ENCODE measurements at places on chromosomes 3 and 15.

DNA sequence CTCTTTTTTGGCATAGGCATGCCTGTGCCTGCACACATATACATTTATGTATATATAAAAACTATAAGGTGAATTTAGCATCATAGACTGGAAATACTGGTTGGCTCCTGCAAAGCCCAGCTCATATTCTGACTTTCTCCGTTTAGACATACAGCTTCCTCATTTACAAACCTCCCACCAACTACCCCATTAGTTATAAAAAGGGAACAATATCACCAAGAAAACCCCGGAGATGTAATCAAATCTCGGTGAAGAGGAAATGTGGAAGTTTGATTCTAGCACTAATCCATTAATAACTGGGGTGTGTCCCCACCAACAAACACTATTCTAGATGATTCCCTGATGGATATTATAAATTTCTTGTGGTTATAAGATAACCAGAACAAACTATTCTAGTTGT lies 517.7 kb upstream of the TBL1XR1 start:
- no peak for DNase-seq

DNA sequence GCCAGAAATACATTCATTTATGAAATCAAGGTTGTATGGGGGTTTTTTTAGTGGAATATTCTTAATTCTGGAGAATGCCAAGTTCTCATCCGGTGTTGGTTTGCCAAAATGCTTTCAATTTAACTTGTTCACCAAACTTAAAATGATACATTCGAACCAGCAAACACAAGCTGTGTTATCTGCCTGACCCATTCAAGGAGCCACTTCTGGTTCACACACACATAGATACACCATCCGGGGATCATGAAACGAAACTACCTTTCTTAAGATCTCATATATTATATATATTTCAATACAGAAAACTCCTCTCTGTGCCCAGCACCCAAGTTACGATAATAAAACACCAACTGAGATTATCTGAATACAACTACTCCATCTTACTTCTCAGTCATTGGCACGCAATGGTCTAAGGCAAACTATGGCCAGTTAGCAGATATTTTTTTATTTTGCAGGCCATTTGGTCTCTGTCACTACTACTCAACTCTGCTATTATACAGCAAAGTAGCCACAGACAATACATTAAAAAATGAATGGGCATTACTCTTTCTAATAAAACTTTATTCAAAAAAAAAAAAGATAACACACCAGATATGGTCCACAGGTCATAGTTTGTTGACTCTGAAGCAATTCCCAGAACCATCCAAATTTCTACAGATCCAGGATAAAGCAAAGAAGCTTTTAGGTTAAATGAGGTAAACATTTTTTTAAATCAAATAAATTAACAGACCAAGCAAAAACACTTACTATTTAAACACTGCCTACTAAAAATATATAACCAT lies 89.6 kb downstream of the TBL1XR1 start:
- no peak for DNase-seq

GRCh38 chr15:70054366-70054765 lies 43.4 kb downstream of the TLE3 start:
- no peak for DNase-seq

DNA sequence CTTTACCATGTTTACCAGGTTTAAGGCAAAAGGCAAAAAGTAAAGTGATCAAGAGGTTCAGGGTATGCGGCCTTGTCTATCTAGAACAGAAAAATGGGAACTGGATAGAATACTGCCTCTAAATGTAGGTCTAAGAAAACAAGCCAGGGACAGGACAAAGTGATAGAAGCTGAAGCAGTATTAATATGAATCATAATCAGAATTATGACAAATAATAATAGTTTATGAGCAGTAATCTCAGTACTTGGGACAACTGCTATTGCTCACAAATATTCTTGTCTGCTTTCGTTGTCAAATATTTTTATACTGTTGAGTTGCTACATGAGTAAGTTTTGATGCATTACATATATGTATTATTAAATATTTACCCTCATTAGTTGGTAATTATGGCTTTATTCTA lies 356.9 kb upstream of the RBMS3 start:
- DNase-seq: no peak

GRCh38 chr3:123757281-123757940 lies 126.7 kb downstream of the MYLK start:
- DNase-seq: no peak

GRCh38 chr3:50575372-50575771 lies 6.0 kb downstream of the HEMK1 start:
- DNase-seq: no peak

DNA sequence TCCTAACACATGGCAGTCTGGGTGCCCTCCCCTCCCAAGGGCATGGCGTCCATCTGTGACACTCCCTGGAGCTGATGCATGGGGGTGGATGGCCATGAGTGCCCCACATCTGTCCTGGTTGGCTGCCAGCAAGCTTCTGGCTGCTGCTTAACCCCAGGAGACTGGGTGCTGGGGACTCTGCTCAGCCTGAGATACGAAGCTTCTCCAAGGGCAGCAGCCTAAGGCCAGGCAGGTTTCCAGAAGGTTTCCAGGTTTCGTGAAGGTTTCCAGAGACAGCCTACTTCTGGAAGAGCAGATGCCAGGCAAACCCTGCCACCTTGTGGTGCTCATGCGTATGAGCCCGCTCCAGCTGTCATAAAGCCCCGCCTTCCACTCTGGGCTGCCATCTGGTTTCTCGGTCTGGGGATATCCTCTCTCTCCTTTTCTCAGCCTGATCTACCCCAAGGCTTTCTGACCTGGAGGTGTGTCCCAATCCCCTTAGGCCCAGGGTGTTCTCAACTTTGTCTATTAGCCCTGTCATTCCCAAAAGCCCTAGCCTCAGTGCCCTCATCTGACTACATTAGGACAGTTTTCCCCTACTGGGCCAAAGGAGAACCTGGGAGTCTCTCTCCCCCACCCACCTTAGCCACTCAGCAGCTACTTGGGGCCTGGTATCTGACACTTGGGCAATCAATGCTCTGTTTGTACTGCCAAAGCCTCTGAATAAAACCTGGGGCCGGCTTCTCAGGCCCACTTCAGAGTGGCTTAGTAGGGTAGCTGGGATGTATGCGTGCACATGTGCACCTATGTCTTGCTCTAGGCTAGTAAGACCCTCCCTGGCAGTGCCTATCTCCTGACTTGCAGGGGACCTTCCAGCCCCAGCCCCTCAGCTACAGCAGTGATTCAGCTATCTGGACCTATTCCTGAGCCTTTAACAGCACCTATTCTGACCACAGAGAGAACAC lies 12.0 kb downstream of the MRPL46 start:
- DNase-seq: peak; percentile 28

GRCh38 chr3:50347187-50347813 lies 1.8 kb upstream of the ZMYND10 start:
- DNase-seq: peak; percentile 78

DNA sequence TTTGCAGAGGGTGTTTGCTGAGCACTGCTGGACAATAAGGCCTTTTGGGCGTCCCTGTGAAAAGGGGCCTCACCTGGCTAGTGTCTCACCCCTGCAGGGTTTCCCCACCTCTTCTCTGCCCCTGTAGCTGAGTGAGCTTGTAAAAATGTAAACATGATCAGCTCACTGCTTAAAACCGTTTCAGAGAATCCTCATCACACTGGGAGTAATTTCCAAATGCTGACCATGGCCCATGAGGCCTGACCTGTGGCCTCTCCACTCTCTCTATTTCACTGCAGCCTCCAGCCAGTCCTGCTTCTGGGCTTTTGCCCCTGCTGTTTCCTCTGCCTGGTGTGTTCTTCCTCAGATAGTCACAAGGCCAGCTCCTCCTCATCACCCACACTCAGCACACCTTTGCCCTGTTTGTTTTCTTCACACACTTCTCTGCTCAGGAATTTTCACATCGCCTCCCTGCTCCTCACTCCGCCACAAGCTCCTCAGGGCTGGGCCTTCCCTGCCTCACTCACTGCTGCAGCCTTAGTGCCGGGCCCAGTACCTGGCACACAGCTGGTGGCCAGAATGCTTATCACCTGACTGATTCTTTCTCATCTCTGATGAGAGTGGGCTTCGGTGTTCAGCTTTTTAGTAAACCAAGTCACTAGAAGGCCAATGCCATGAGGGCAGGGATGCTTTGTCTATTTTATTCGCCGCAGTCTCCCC lies 79.3 kb upstream of the SEC13 start:
- DNase-seq: no peak

GRCh38 chr3:174973465-174973864 lies 114.3 kb downstream of the NAALADL2 start:
- DNase-seq: no peak

DNA sequence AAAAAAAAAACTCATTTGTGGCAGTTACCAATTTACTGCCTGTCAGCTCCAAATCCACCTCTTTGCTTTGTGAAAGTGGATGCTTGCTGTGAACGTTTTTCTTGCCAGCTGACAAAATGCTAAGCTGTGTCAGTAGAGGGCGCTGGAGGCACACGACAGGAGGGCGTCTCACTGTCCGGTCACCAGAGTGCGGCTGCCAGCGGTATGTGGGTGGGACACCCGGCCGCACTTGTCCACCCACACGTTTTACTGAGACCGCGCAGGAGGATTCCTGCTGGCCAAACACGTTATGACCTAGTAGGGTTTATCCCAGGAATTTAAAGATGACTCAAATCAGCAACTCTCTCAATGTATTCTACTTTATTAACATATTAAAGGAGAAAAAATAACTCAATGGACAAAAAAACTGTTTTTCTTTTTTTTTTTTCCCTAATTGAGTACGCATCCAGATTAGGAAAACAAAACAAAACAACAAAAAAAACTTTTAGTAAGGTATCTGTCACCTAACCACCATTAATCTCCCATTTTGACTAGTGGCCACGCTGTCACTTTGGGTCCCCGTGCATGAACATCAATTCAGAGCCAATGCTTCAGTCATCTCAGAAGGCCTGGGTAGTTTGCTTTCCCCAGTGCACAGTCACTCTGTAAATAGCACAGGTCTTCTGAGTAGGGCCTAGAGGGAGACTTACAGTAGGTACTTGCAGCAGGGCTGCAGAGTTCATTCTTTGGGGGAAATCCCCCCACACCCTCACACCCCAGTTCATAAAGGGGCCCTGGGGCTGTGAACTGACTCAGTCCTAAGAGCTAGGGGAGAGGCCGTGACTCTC lies 43.8 kb upstream of the RPL35A start:
- DNase-seq: peak; percentile 83

GRCh38 chr3:101069901-101070798 lies 76.9 kb upstream of the ABI3BP start:
- DNase-seq: peak; percentile 73

GRCh38 chr3:184332370-184333090 lies 4.9 kb upstream of the FAM131A start:
- no peak for DNase-seq

- peak; percentile 69 for DNase-seq
Measured at GRCh38 chr3:190585805-190586630, 72.1 kb downstream of the IL1RAP start.

GRCh38 chr3:106083207-106083606 lies 214.4 kb upstream of the CBLB start:
- no peak for DNase-seq

- no peak for DNase-seq
Measured at GRCh38 chr3:76643623-76644304, 396.1 kb upstream of the ROBO2 start.

DNA sequence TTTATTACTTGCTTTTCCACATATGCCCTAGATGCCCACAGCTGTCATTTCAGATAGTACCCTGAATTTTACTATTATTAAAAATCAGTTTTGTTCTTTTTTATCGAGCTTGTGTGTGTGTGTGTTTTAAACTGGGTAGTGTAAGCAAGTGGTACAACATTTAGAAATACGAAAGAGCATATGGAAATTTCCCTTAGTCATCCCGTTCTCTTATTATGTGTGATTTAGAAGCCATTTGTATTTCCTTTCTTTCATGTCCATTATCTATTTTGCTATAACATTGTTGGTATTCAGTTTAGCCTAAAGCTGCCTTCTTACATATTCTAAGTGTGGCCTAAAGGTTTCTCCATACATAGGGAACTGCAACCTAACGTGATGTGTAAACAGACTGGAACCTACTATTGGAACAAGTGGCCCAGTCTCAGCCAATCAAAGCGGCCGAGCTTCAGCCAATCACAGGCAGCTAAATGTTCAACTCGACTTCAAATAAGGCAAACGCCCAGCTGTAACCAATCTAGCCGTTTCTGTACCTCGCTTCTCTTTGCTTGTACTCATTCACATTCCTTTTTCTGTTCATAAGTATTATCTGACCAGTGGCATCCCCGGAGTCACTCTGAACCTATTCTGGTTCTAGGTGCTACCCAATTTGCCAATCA lies 14.7 kb upstream of the SYN2 start:
- DNase-seq: no peak

DNA sequence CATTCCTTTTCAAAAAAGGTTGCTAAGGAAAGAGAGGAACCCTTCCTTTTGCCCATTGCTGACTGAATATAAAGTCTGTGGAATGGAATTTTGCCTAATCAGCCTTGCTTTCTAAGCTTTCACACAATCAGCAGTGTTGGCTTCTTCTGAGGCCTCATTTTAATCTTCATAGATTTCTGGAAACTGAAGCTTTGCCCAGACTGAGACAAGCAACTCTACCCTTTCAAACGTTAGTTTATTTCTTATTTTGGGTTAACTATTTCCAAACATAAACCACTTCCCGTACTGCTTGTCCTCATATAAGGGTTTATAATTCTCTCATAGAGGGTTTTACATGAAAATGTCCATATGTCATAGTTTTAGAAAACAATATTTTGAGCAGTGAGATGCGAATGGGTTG lies 82.9 kb downstream of the NR1D2 start:
- DNase-seq: no peak

DNA sequence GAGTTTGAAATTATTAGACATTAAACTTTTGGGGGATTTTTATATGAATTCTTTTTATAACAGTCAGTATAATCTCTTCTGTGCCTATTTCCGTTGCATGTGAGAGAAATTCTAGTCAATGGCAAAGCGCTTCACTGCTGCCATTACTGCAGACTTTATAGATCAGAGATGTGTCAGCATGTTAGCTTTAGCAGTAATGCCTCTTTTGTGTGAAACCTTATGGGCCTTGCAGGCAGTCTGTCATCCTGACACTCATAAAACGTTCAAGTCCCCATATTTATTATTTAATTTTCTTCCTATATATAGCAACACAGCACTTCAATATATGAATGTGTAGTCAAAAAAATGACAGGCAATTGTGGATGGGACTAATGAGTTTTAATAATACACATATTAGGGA lies 191.0 kb downstream of the NLGN1 start:
- no peak for DNase-seq

DNA sequence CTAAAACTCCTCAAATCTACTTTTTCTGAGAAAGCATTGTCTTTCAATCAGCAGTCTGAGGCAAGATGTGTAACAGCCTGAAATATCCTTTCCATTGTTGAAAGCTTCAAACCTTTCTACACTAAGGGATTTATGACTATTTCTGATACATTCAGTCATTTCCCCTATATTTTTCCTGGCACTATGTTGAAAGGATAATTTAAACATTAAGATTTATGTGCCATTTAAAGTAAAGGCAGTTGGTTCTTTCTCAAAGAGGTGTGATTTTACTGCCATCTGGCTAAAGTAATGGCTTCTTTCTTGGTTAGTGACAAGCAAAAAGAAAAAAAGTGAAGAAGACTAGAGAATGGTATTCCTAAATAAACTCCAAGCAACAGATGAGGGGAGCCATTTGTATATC lies 249.6 kb upstream of the COL8A1 start:
- DNase-seq: no peak

GRCh38 chr15:80386151-80386550 lies 18.0 kb upstream of the ARNT2 start:
- DNase-seq: no peak

- no peak for DNase-seq
Measured at GRCh38 chr15:26020871-26021270, 157.7 kb upstream of the ATP10A start.
